ENCODE measurements at places on chromosomes 11 and 22. TPM values are rescaled to one million over a fixed set of nuclear protein-coding genes. Genes with fewer than 3 reads are reported as not detected.
A peak's percentile ranks its signal among the peaks of the same experiment; 100 is the strongest.

DNA sequence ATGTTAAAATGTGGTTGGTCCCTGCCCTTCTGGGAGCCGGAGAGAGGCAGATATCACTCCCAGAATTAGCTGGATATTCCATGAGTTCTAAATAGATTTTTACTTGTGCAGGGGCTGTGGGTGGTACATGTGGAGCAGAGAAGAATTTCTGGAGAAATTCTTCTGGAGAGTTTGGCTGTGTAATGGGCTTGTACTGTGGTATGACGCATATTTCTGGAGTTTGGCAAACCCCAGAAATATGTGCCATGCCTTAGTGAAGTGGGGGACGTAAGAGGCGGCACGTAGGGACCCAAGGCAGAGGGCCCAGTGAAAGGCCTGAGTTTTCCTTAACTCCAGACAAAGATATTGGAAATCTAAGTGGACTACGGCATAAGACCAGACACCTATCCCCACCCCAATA, 51.3 kb upstream of the TBCEL start:
- peaks cover 3% of the 10 kb centered on the region for H3K4me1 ChIP-seq
- H3K27me3 ChIP-seq: peaks cover 61% of the 10 kb centered on the region
- H3K4me3 ChIP-seq: no peak overlapping the region

DNA sequence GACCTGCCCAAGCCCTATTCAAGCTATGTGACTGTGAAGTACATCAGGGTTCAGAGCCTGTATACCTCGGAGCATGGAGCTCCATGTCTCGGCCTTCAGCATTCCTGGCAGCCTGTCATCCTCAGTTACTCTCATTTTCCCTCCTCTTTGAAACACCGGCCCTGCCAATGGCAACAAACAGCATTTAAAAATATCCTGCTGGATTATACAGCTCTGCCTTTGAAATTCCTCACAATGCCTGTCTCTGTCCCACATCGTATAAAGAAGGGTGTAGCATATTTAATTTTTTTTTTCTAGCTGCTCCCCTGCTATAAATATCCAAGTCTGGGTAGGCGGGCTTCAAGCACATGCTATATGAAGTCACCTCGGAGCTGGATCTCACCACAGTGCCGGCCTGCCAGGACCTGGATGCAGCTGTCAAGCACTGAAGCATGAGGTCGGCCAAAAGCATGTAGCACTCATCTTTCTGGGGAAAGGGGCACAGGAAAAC, 11.8 kb downstream of the ABTB2 start:
- H3K36me3 ChIP-seq: no peaks in the 10 kb centered on the region
- peak overlapping the region; percentile 21 for H3K4me3 ChIP-seq
- DNase-seq: peak; percentile 77
- H3K4me1 ChIP-seq: peaks cover 84% of the 10 kb centered on the region
- peak overlapping the region; percentile 78 for H3K27ac ChIP-seq

The ASCL3 gene
- polyA plus RNA-seq: not detected

DNA sequence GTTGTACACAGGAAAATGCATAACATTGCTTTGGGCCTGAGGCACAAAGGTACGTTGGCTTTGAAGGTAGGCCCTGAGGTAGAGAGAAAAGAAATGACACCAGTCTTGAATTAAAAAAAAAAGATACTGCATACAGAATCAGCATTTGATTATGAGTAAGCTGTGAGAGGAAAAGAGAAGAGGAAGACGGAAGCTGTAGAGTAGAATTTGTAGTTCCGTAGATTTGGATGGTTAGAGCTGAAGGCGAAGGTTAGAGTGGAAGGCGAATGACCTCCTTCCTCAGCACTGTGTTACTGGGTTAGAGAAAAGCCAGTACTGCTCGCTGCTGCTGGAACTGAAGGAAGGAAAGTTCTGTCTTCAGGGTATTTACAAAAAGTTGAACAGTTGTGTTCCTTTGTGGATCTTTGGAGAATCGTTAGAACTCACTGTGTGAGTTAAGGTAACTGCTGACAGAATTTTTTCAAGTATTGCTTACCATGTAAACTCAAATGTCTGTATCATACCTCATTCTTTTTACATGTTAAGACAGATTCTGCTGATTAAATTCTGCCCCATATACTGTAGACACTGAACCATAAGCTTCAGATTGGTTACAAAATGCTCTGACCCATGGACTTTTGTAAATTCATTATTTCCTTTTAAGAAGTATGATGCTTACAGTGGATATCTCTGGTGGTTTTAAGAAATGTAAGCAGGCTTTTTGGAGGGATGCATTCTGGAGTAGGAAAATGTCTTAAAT, 50.2 kb downstream of the MCAM start:
- H3K36me3 ChIP-seq: no peaks in the 10 kb centered on the region
- no peak overlapping the region for H3K27ac ChIP-seq
- no peak overlapping the region for H3K4me3 ChIP-seq
- peaks cover 26% of the 10 kb centered on the region for H3K4me1 ChIP-seq
- DNase-seq: no peak

DNA sequence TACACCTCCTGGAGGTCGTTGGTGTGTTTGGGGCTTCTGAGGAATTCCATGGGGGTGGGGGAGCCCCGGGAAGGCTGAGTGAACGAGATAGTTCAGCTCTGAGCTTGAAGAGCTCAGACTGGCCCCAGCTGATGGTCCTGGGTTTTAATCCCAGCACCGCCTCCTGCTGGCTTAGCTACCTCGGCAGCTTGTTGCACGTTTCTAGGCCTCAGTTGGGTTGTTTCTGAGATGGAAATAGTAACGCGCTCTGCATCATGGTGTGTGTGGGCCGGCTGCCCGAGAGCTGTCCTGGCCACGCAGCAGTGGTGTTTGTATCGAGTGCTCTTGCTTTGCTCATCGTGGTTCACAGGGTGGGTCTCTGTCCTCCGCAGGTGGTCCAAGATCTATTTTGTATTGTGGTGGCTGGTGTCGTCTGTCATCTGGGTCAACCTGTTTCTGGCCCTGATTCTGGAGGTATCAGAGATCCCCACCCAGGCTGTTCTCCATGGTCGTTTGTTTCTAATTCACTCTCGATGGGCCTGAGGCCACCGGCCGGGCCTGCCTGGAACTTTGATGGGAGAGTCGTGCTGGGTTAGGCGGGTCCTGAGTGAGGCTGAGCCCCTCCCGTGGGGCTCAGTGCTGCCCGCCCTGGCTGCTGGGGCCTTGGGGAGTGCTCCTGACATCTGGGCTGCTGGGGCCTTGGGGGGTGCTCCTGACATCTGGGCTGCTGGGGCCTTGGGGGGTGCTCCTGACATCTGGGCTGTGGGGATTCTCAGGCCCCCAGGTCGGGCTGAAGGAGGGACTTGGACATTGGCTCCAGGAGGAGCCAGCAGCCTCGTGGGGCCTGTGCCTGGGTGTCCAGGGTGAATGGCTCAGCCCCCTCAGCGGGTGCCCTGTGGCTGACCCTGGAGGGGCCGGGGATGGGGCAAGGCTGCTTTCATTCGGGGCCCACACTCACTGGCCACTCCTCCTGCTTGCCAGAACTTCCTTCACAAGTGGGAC, 37.7 kb downstream of the TPCN2 start:
- peaks cover 16% of the 10 kb centered on the region for H3K4me1 ChIP-seq
- peak; percentile 20 for DNase-seq
- no peaks in the 10 kb centered on the region for H3K27me3 ChIP-seq
- peaks cover 10% of the 10 kb centered on the region for H3K36me3 ChIP-seq
- H3K27ac ChIP-seq: no peak overlapping the region

DNA sequence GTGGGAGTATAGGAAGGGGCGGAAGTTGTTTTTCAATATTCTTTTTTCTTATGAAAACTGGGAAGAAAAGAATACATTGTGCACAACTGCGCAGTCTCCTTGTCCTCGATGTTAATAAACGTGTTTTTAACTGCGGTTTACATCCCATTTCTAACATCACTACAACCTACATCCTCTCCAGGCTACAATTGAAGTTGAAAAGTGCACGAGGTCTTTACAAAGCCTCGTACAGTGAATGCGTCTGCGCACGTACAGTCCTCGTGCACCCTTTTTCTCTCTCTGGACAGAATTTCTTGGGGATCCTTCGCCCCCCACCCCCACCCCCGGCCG, 102.4 kb downstream of the WT1 start:
- H3K27me3 ChIP-seq: peaks cover 29% of the 10 kb centered on the region

DNA sequence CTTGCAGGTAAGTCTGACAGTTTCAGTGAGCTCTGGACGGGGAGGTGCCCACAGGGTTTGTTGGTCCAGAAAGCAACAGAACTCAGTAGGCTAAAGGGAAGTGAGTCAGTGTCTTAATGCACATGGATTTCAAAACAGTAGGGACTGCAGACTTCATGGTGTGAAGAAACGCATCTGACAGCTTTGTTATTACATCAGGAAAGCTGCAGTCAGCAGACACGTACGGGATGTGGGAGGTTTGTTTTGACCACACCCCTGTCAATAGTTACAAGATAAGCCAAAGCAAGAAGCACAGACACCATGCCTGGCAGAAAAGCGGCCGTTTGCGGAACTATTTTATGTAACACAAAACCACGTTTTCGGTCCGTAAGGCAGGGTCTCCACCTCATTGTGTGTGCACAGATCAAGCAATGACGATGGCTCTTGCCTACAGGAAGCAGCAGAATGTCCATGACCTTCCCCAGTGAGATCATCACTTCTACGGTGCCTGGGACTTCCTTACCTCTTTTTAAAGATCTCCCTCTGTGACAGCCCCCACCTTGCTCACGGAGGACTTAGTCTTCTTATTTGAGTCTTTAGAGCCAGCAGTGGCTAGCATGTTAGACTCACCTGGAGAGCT, 58.2 kb upstream of the FTH1 start:
- peak overlapping the region; percentile 39 for H3K4me3 ChIP-seq
- H3K27ac ChIP-seq: peak overlapping the region; percentile 79
- no peaks in the 10 kb centered on the region for H3K36me3 ChIP-seq
- H3K27me3 ChIP-seq: no peaks in the 10 kb centered on the region
- DNase-seq: peak; percentile 96
- H3K4me1 ChIP-seq: peaks cover 13% of the 10 kb centered on the region

- peaks cover 22% of the 10 kb centered on the region for H3K36me3 ChIP-seq
- DNase-seq: no peak
- no peak overlapping the region for H3K4me3 ChIP-seq
- H3K27ac ChIP-seq: no peak overlapping the region
These were observed 17.8 kb downstream of the MICALL1 start for GRCh38 chr22:37923927-37924326.

GRCh38 chr22:30940685-30941362, 27.8 kb downstream of the MORC2 start:
- no peaks in the 10 kb centered on the region for H3K27me3 ChIP-seq
- no peak overlapping the region for H3K4me3 ChIP-seq
- no peaks in the 10 kb centered on the region for H3K4me1 ChIP-seq
- no peak overlapping the region for H3K27ac ChIP-seq
- peaks cover 71% of the 10 kb centered on the region for H3K36me3 ChIP-seq
- no peak for DNase-seq

DNA sequence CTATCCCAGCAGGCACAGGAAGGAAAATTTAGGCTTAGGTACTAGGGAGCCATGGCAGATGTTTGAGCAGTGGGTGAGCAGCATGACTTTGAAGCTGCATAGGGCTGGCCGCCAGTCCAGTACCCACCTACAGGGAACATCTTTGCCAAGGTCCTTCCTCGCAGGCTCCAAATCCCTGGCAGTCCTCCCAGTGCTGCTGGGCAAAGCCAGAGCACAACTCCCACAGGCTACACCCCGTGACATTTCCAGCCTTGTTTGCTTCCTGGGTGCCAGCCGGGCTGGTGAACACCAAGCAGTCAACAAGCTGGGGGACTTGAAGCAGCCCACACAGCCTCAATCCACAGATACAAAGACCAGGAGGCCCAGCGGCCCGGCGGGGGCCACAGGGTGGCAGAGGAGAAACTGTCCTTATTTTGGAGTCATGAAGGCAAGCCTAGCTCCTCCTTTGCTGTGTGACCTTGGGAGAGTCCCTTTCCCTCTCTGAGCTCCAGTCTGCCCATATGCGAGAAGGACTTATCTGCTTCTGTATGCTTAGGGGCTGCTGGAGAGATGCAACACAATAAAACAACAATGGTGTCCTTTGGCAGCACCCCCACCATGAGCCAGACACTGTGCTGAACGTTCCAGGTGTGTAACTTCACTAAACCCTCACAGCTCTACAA, 28.0 kb downstream of the TPST2 start:
- no peak for DNase-seq
- peaks cover 5% of the 10 kb centered on the region for H3K4me1 ChIP-seq
- no peak overlapping the region for H3K4me3 ChIP-seq
- H3K27ac ChIP-seq: no peak overlapping the region
- H3K27me3 ChIP-seq: no peaks in the 10 kb centered on the region

The H19 gene
- not detected for polyA plus RNA-seq

- H3K36me3 ChIP-seq: no peaks in the 10 kb centered on the region
- peaks cover 14% of the 10 kb centered on the region for H3K4me1 ChIP-seq
- H3K27ac ChIP-seq: peak overlapping the region; percentile 47
- H3K27me3 ChIP-seq: no peaks in the 10 kb centered on the region
- H3K4me3 ChIP-seq: no peak overlapping the region
These were observed 288.6 kb upstream of the SORL1-AS1 start for GRCh38 chr11:121741351-121741760.

GRCh38 chr11:124834526-124835180, 30.6 kb upstream of the ROBO3 start:
- peaks cover 11% of the 10 kb centered on the region for H3K27me3 ChIP-seq
- no peak overlapping the region for H3K4me3 ChIP-seq
- H3K27ac ChIP-seq: no peak overlapping the region
- no peak for DNase-seq
- H3K36me3 ChIP-seq: no peaks in the 10 kb centered on the region

The OR6A2 gene
- not detected for polyA plus RNA-seq

The OR4D5 gene
- polyA plus RNA-seq: not detected

DNA sequence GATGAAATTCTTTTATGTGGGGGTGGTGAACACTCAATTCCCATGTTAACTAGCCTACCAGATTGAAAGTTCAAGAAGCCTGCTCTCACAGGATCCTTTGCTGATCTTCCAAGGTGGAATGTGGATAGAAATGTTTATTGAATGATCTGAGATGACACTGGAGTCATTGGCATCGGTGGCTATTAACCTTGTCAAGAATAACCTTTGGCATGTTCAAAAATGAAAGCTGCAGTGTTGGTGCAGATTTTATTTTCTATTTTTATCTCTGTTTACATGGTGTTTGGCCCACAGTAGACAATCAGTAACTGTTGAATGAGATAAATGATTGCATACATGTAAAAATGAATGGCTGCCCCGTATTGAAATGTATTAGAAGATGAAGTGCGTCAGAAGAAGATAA, 19.0 kb downstream of the MCAM start:
- DNase-seq: no peak
- peaks cover 46% of the 10 kb centered on the region for H3K36me3 ChIP-seq
- no peak overlapping the region for H3K4me3 ChIP-seq
- H3K4me1 ChIP-seq: no peaks in the 10 kb centered on the region
- H3K27me3 ChIP-seq: no peaks in the 10 kb centered on the region
- H3K27ac ChIP-seq: no peak overlapping the region

DNA sequence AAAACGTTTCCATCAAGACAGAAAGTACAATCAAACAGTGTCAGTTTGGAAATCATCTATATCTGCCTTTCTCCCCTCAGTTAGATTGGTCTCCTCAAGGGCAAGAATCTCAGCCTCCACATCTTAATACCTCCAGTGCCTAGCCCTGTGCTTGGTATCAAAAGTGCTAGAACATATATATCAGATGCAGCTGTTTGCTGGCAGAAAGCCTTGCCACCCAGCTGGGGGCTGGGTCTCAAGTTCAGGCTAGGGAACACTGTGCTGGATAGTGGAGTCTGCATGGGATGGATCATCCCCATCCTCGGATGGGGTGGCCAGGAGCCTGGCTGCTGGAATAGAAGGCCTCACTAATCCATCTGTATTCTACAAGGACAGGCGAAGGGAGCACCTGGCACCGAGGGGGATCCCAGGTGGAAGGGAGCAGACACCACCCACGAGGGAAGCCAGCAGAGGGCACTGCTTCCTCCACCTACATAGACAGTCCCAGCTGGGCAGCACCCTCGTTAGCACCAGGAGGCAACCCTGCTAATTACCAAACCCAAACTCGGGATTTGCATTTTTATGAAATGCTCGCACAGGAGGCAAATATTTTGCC, 602.2 kb downstream of the BUD13 start:
- H3K36me3 ChIP-seq: no peaks in the 10 kb centered on the region
- no peak overlapping the region for H3K4me3 ChIP-seq
- H3K4me1 ChIP-seq: no peaks in the 10 kb centered on the region
- DNase-seq: no peak
